ENCODE measurements at places on chromosomes 5 and 9.

GRCh38 chr9:121627427-121627826, 24.0 kb upstream of the DAB2IP start:
- ATAC-seq = no peak

- no peak for ATAC-seq
Measured at GRCh38 chr5:149400304-149400703, 21.2 kb upstream of the IL17B start.

GRCh38 chr5:123358751-123359150, 64.5 kb downstream of the CEP120 start:
- ATAC-seq = no peak

GRCh38 chr9:95007226-95007869, 280.8 kb downstream of the AOPEP start:
- peak; percentile 6 for ATAC-seq

GRCh38 chr5:157160001-157160400, 6.1 kb downstream of the GARIN3 start:
- ATAC-seq = no peak

DNA sequence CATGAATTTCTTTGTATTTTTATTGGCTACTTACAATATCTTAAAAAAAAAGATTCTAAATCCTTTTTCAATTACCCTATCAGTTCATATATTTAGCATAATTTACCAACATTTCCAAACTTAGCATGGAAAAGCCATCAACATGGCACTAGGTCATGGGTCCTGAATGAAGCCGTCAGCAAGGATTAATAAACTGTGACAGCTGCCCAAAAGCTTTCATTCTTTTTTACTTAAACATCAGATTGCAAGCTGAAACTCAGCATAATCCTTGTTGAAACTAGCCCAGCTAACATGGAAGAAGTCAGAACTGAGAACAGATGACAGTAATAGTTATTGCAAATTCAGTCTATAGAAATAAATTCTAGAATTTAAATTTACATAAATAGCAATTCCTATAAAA, 209.8 kb downstream of the ADAMTS6 start:
- no peak for ATAC-seq

- ATAC-seq = peak; percentile 53
Measured at GRCh38 chr5:1204693-1205242, 3.4 kb downstream of the SLC6A19 start.

DNA sequence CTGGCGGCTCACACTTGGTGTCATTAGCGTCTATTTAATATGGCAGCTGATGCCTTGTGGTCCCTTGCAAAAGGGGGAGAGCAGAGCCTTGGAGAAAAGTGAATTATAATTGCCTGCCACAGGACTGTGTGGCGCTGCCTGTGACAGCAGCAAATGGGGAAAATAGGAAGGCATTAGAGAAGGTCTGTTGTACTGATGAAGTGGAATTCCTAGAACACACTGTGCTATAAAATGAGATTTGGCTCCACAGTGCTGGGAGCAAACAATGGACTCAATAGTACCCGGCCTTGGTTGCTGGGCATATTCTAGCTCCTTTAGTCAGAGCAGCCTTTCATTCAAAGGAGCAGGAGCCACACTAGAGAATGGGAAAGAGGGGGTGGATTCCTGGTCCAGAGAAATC, 21.3 kb downstream of the SEMA6A start:
- ATAC-seq = no peak

GRCh38 chr9:34624475-34625185, 4.2 kb downstream of the ARID3C start:
- no peak for ATAC-seq

GRCh38 chr5:14165375-14166106, 22.4 kb downstream of the TRIO start:
- peak; percentile 65 for ATAC-seq

DNA sequence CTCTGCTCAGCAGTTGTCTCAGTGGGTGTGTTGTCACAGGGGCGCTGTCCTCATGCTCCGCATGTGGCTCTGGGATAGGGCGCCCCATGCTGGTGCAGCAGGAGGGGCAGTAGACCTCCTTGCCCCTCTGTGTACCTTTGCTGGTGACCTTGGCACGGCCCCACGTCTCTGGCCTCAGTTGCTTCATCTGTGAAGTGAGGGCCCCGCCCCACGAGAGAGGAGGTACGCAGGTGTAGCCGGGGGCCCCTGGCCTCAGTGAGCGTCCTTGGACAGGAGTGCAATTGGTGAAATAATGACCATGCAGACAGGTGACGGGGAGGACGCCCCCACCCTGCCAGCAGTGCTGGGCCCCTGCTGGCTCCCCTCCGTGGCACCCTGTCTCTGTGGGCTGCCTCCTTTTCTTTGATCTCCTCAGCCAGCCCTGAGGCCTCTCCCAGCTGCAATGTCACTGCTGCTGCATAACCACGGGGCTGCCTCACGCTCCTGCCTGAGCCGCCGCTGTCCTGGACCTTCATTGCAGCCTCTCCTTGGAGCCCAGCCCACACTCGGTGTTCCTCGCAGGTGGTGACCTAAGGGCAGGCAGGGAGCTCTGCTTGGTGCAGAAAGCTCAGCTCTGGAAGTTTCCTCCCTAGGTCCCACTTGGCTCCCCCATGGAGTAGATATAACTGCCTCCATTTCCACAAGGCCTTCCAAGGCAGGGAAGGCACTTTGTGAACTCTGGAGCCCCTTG, 57.3 kb downstream of the PHF2 start:
- ATAC-seq = no peak

- no peak for ATAC-seq
Measured at GRCh38 chr9:129708793-129709192, 43.3 kb downstream of the PRRX2 start.

GRCh38 chr5:2472670-2473069, 278.8 kb downstream of the IRX2 start:
- no peak for ATAC-seq

GRCh38 chr5:141603923-141604717, 14.7 kb downstream of the DIAPH1 start:
- ATAC-seq = peak; percentile 95

GRCh38 chr5:172282272-172283019, 1.1 kb downstream of the UBTD2 start:
- ATAC-seq = peak; percentile 4

DNA sequence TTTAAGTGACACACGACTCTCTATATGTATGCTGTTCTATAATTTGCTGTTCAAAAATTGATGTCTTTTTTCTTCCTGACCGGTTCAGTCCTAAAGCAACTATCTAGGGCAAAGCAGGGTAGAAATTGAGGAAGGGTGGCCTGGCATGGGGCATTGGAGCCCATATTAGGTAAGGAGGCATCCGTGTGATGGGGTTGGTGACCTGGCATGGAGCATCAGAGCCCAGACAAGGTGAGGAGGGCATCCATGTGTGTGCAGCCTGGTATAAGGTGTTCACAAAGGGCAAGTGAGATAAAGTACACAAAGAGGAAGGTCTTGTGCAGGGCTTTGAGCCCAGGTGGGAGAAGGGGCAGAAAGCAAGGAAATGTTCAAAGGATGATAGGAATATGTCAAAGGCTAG, 104.9 kb downstream of the PAM start:
- ATAC-seq = no peak

DNA sequence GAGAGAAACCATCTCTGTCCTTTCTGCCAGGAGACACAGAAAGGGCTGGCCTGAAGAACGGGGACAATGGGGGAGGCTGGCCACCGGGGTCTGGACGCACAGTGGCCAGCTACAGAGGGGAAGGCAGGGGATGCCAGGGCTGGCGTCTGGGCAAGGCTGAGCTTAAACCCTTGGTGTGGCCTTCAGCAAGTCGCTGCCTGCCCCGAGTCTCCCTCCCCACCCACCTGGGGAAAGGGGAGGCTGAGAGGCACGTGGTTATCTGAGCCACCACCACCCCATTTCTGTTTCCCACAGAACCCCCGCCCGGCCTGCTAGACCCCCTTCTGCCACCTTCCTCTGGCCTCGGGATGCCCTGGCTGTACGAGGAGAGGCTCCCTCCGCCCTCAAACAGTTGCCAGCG, 115.3 kb downstream of the VAV2 start:
- no peak for ATAC-seq

- ATAC-seq = no peak
Measured at GRCh38 chr5:148750614-148751013, 75.8 kb upstream of the ADRB2 start.

DNA sequence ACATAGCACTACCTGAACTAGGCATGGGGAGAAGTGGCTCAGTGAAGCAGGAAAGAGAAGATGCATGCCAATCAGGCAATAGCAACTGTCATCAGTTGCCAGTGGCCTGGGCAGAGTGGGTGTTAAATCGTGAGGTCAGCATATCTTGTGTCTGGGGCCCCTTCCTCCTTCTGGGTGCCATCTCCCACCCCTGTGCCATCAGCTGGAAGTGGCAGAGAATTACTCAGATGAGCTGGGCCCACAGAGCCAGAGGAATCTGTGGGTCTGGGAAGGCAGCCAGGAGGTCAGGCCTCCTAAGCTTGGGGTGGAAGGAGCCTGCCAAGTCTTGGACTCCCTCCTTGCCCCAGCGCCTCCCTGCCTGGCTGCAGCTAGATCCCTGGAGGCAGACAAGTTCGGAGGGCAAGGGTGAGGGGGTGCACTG, 66.5 kb downstream of the GALNT12 start:
- peak; percentile 30 for ATAC-seq

DNA sequence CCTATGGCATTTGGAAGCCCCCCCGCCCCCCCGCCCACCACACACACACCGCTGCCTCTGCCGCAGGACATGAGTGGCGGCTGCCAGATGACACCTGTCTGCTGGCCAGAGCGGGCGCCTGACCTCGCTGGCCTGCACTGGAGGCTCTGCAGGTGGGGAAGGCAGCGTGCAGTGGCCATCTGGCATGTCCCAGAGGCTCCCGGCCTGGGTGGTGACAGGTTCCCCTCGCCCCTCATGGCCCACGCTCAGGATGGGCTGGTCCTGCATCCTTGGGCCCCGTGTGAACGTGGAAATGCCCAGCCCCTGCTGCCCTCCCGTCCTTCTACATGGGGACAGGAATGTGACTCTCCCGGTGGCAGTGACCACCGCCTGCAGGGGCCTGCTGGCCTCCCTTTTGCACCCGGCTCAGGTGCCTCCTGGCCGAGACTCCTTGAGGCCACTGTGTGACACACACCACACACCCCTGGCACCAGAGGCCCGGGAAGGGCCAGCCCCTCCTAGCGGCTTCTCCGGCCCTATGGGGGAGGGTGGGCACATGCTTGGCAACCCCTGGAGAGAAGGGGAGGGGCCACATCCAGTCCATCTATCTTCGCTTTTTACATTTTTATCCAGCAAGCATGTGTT, 30.3 kb downstream of the IRX4 start:
- ATAC-seq = no peak

DNA sequence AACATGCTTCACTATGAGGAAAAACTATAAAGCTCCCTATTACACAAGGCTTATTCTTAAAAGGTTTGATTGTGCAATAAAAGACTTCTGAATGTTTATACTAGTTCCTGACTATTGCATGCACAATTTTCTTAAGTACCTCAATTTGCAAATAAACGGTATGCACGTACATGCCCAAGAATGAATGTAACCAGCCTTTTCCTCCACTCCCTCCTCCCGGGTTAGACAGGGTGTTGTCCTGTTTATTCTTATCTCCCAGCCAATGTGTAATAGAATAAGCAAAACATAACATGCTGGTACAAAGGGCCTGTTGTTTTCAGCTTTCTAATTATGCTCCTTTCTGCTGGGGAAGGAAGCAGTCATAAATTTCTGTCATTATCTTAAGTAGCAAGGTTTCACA, 79.1 kb downstream of the AOPEP start:
- no peak for ATAC-seq

DNA sequence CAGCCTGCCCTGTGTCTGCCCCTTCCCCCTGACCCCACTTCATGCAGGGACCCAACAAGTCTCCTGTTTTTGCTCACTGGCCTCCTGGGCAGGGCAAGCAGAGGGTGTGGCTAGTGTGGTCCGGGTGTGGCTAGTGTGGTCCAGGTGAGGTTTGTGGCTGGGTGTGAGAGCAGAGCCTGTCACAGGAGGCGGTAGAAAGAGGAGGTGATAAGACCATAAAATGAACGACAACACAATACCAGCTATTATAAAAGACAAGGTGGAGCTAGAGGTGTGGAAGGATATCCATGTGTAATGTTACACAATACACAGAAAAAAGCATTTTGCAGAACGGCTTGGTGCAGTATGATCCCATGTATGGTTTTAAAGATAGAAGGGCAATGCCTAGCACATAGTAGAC, 23.3 kb downstream of the SPRY4 start:
- no peak for ATAC-seq

- no peak for ATAC-seq
Measured at GRCh38 chr5:28984639-28985038, 1946.3 kb upstream of the CDH9 start.

- ATAC-seq = no peak
Measured at GRCh38 chr5:132641241-132641723, 16.7 kb upstream of the IL13 start.

DNA sequence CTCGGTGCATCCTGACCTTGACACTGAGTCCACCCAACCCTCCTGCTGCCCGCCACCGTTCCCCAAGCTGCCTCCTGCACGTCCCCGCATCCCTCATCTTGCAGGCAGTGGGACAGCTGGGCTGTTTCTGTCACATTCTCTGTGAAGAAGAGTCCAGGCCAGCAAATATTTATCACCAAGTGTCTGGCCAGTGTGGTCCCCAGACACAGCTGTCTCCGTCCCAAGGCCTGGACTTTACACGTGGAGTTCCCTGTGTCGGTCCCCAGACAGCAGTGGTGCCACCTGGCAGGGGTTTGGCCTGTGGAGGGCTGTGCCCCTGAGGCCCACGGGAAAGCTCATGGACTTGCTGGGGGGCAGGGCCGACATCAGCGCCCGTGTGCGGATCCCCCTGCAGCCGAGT, 9.2 kb upstream of the SLC12A7 start:
- ATAC-seq = no peak

- ATAC-seq = no peak
Measured at GRCh38 chr5:72693546-72694205, 122.8 kb upstream of the TNPO1 start.

DNA sequence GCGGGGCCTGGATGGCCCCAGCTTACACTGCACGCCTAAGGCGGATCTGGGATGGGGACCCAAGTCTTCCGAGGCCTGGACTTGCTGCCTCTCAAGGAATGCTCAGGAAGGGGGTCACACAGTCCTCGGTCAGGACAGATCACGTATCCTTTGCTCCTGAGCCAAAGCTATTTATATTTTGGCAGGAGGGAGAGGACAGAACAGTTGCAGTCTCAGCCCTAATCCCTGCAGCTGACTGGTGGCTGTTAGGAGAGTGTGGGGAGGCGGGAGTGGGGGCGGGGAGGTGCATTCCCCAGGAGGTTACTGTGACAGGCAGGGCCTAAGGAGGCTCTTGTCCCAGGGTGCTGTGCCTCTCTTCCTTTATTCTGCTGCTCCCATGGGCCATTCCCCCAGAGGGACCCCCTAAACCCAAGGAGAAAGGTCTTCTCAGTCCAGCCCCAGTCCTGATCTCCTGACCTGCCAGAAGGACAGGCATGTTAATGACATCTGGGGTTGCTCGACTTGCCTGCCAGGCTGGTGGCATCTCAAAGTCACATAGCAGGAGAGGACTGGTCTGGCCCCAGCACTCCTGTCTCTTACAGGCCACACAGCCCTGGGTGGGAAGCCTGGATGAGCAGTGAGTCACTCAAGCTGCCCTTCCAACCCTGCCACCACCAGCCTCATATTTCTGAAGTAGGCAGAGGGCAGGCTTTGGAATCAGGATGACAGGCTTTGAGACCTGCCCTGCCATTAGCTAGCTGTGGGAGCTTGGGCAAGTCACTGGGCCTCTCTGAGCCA, 51.9 kb downstream of the COL27A1 start:
- peak; percentile 90 for ATAC-seq
